ENCODE measurements at places on chromosomes 4 and X. TPM values are rescaled to one million over a fixed set of nuclear protein-coding genes. Genes with fewer than 3 reads are reported as not detected.

Gene LRCH2
- 45.7 TPM for total RNA-seq

Gene CLDN22
- not detected for total RNA-seq

Gene PNCK
- 33.8 TPM for total RNA-seq

Gene SUPT20HL1
- total RNA-seq = not detected

Gene CXCL8
- not detected for total RNA-seq

Gene POLN
- 7.8 TPM for total RNA-seq

Gene NWD2
- total RNA-seq = 41.0 TPM

Gene EPGN
- total RNA-seq = not detected

Gene CXorf51B
- not detected for total RNA-seq

Gene RAB39B
- 27.2 TPM for total RNA-seq
